ENCODE measurements at places on chromosomes 1 and 21. TPM values are rescaled to one million over a fixed set of nuclear protein-coding genes. Genes with fewer than 3 reads are reported as not detected.

The TTC4 gene
- total RNA-seq = 13.2 TPM

DNA sequence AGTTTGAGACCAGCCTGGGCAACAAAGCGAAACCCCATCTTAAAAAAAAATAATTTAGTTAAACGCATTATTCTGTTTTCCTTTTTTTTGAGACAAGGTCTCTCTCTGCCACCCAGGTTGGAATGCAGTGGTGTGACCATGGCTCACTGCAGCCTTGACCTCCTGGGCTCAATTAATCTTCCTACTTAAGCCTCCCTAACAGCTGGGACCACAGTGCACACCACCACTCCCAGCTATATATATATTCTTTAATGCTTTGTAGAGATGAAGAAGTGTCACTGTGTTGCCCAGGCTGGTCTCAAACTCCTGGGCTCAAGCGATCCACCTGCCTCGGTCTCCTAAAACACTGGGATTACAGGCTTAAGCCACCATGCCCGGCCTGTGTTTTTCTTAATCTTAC is 7.7 kb upstream of the KLF17 start:
- no peak for DNase-seq

The KLHDC7A gene
- not detected for total RNA-seq

DNA sequence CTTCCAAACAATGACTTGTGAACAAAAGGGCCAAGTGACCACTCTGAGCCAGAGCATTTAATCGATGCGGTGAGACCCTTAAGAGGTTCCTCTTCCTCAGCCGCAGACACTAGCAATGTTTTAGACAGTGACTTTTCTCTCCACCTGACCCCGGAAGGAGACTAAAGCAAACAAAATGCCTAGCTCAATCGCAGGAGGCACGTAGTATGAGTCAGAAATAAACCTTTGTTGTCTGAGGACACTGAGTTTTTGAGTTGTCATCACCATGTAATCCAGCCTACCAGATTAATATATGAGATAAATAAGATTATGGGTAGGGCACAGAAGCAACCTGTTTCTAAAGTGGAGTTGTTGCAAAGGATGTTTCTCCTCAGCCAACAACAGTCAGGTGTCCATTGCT is 326.2 kb upstream of the DUSP10 start:
- DNase-seq = no peak

GRCh38 chr1:110620686-110621085 is 14.5 kb upstream of the KCNA2 start:
- no peak for DNase-seq
